ENCODE measurements at places on chromosomes 13 and 19.

GRCh38 chr13:93589788-93590187, 363.2 kb downstream of the GPC6 start:
- DNase-seq: no peak

- no peak for DNase-seq
These were observed 42.0 kb downstream of the ZNF486 start for GRCh38 chr19:20209051-20209450.

- no peak for DNase-seq
These were observed 2.8 kb downstream of the SERTAD1 start for GRCh38 chr19:40422748-40423566.

GRCh38 chr19:574658-575526, 2.5 kb downstream of the BSG start:
- no peak for DNase-seq

- DNase-seq: no peak
These were observed 66.9 kb downstream of the ING1 start for GRCh38 chr13:110780422-110780821.

DNA sequence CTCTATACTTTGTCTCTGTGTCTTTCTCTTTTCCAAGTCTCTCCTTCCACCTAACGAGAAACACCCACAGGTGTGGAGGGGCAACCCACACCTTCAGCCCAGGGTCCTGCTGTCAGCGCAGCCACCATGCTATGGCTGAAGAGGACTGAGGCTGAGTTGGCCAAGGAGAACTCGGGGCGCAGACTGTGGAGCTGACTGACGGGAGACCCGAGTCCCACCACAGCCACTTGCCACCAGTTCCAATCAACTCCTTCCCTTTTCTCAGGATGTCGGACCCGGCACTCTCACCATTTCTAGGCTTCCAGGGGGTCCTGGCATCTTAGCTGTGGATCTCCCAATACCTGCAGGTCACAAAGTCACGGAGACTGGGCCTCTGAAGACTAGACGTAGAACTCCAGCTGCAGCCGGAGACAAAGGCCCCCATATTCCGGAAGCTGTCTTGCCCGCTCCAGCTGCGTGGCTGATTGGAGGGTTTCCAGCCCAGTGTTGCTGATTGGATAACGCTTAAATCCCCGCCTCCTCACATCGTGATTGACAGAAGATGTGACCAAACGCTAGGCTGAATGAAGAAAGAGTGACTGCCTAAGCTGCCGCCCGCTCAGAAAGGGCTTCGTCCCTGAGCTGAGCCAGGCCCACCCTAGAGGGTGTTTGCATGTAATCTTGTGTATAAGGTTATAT, 63.6 kb downstream of the ZNF429 start:
- DNase-seq: no peak

GRCh38 chr13:100872761-100873160, 198.2 kb upstream of the TMTC4 start:
- DNase-seq: no peak
